ENCODE measurements at places on chromosomes 1 and 21. TPM values are rescaled to one million over a fixed set of nuclear protein-coding genes. Genes with fewer than 3 reads are reported as not detected.

GRCh38 chr1:40966417-40966816, 13.1 kb upstream of the CTPS1 start:
- peak overlapping the region; percentile 91 for H3K27ac ChIP-seq
- H3K36me3 ChIP-seq, result no peaks in the 10 kb centered on the region
- peaks cover 33% of the 10 kb centered on the region for H3K4me1 ChIP-seq
- H3K4me3 ChIP-seq, result no peak overlapping the region

GRCh38 chr1:176187001-176187400, 20.1 kb downstream of the COP1 start:
- no peak overlapping the region for H3K4me3 ChIP-seq
- peaks cover 6% of the 10 kb centered on the region for H3K36me3 ChIP-seq
- no peaks in the 10 kb centered on the region for H3K4me1 ChIP-seq
- no peak overlapping the region for H3K27ac ChIP-seq

DNA sequence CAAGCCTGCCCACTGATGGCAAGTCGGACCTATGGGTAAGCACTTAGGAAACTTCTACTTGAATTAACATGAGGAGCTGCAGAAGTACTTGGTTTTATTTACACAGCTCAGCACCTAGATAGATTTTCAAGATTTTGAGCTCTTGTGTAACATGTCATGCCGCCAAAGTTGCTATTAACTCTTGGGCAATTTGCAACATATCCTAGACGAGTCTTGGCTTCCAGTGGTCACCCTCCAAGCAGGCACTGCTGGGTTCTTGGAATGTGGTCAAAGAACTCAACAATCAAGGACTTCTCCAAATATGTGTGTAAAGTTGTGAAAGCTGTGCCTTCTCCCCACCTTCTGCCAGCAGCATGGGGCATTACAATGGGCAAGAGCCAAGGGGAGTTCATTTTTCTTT, 17.8 kb upstream of the GUCA2B start:
- H3K4me1 ChIP-seq, result no peaks in the 10 kb centered on the region
- no peaks in the 10 kb centered on the region for H3K36me3 ChIP-seq
- H3K4me3 ChIP-seq, result no peak overlapping the region
- H3K27ac ChIP-seq, result no peak overlapping the region
- H3K27me3 ChIP-seq, result peaks cover under 1% of the 10 kb centered on the region
- no peak for DNase-seq

DNA sequence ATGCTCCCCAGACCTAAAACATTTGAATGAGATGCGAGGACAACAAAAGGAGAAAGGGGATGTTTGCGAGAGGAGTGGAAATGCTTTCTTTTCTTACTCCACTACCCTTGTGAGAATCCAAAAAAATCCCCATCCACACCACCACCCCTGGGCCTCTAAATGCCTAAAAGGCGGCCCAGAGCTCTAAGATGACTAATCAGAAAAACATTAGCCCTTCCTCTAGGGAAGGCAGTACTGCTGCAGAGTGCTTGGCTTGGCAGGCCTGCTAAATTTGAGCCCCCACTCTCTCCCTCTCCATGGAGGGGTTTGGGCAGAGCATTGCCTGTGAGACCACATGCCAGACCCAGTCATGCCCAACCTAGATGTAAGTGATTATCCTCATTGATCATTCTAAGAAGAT, 347.9 kb downstream of the USH2A start:
- no peak for DNase-seq
- H3K27ac ChIP-seq, result no peak overlapping the region
- no peak overlapping the region for H3K4me3 ChIP-seq
- no peaks in the 10 kb centered on the region for H3K27me3 ChIP-seq
- no peaks in the 10 kb centered on the region for H3K36me3 ChIP-seq

DNA sequence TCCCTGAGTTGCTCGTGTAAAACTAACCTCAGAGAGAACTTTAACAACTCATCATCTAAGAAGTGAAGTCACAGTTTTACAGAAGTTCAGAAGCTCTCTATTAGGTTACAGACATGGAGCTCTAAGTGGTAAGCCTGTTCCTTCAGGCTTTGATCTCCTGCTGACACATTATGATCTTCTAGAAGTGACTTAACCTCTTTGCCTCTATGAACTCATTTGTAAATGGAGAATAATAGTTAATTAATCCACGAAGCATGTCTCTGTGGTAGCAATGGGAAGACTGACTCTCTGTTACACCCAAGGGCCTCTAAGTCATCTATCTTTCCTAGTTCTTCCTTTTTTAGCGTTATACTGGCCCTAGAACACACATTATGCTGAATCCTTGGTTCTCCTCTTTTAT, 157.9 kb upstream of the NRIP1 start:
- no peak overlapping the region for H3K4me3 ChIP-seq
- H3K27me3 ChIP-seq, result no peaks in the 10 kb centered on the region

GRCh38 chr1:61284248-61284854, 202.0 kb downstream of the NFIA start:
- H3K27ac ChIP-seq, result no peak overlapping the region
- no peak for DNase-seq
- H3K4me3 ChIP-seq, result no peak overlapping the region
- no peaks in the 10 kb centered on the region for H3K36me3 ChIP-seq
- H3K4me1 ChIP-seq, result no peaks in the 10 kb centered on the region
- no peaks in the 10 kb centered on the region for H3K27me3 ChIP-seq

DNA sequence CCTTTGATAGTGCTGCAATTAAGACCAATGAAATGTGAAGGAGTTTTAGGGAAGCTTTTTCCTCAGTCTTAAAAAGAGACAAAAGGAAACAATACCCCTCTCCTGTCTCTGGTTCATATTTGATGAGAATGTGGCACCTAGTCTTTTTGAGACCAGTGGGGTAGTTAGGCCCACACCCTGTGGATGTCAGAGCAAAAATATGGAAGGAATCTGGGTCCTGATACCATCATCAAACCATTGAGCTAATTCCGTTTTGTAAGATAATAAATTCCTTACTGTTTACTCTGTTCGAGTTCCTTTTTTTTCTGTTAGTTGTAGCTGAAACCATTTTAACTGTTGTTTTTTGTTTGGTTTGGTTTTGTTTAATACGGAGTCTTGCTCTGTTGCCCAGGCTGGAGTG, 33.3 kb downstream of the PTPRC start:
- peak; percentile 42 for DNase-seq
- H3K27ac ChIP-seq, result peak overlapping the region; percentile 82
- H3K4me1 ChIP-seq, result peaks cover 44% of the 10 kb centered on the region
- H3K36me3 ChIP-seq, result no peaks in the 10 kb centered on the region
- no peaks in the 10 kb centered on the region for H3K27me3 ChIP-seq

DNA sequence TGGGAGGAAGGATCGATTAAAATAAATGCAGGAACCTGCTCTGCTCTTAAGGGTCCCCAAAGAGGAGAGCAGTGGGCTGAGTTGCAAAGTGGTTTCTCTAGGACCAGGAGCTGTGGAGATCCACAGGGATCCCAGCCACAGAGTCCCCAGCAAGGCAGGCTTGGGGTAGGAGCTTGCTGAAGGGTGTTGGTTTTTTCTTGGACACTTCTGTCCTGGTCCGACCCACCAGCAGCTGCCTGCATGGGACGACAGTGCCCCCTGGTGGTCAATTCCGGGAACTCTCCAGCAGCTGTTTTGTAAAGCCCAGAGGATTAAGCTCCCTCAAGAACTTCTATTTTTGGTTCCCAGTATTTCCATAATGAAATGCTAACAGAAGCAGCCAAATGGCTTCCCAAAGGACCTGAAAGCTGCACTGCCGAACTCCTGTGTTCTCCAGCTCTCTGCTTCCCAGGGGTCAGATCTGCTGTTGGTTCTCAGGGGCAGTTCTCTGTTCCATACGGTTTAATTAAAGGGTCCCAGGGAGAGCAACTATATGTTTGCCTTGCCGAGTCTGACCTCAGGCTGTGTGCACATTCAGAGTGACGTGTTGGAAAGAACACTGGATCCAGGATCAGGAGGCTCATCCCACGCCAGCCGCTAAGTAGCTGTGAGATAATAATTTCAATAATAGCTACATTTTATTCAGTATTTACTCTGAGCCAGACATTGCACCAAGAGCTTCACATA, 23.2 kb downstream of the NENF start:
- no peak overlapping the region for H3K27ac ChIP-seq
- no peaks in the 10 kb centered on the region for H3K4me1 ChIP-seq
- no peak overlapping the region for H3K4me3 ChIP-seq

GRCh38 chr1:93360111-93360510, 14.4 kb downstream of the DR1 start:
- no peaks in the 10 kb centered on the region for H3K27me3 ChIP-seq
- H3K4me3 ChIP-seq, result no peak overlapping the region
- no peaks in the 10 kb centered on the region for H3K4me1 ChIP-seq
- no peak overlapping the region for H3K27ac ChIP-seq
- H3K36me3 ChIP-seq, result peaks cover 85% of the 10 kb centered on the region

GRCh38 chr1:204480515-204480914, 14.1 kb downstream of the PIK3C2B start:
- H3K4me1 ChIP-seq, result peaks cover 11% of the 10 kb centered on the region
- no peak overlapping the region for H3K27ac ChIP-seq
- DNase-seq, result no peak
- H3K36me3 ChIP-seq, result no peaks in the 10 kb centered on the region

DNA sequence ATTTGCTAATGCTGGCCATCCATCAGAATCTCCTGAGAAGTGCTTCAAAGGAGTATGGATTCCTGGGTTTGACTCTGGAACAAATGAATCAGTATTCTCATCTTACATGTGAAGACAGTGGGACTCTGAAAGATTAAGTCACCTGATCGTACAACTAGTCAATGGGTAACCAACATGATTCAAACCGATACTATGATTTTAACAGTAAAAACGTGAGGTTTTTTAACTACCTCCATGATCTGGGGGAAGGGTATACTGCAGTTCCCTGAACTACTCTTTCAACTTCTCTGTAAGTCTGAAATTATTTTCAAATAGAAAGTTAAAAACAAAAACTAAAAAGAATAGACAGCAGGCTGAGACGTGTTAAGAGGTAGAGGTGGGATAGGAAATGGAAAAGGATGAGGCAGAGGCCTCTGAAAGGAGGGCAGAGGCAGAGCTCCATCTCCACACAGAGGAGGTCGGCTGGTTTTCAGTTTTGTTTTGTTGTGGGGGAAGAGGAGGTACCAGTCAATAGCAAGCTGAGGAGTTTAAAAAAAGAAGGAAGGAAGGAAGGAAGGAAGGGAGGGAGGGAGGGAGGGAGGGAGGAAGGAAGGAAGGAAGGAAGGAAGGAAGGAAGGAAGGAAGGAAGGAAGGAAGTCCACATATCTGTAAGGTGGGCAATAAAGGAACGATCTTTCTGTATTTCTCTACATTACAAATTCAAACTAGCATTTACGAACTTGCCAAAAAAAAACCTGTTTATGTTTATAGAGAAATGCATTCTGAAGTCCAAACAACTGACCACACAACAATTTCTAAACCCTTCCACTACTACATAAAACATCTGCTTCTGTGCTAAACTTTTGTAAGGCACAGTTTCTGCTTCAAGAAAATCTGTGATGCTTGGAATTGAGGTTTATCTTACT, 213.1 kb downstream of the RERE start:
- H3K27me3 ChIP-seq, result no peaks in the 10 kb centered on the region
- DNase-seq, result no peak
- H3K4me1 ChIP-seq, result 0 out of 2 replicates have a peak, but pooled peaks cover 5% of the 10 kb centered on the region

DNA sequence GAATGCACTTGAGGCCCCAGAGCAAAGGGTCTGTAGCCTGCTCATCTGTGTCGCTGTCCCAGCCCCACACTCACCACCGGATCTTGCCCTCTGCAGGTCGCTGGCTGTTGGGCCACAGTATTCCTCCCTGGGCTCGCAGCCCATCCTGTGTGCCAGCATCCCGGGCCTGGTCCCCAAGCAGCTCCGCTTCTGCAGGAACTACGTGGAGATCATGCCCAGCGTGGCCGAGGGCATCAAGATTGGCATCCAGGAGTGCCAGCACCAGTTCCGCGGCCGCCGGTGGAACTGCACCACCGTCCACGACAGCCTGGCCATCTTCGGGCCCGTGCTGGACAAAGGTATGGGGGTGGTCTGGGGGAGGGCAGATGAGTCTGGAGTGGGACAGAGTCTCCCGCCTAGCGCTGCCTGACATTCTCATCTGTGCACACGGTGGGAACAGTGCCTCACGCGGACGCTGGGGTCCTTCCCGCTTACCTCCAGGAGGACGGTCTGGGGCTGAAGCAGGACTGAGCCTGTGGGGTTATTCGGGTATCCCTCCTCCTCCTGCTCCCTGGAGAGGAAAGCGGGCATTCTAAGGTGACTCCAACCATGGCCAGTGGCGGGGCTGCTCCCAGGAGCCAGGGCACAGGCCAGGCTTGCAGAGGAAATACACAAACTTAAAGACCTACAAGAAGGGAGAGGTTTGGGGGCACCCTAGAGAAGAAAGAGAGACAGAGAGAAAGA, 15.9 kb downstream of the WNT3A start:
- no peak for DNase-seq
- H3K4me1 ChIP-seq, result no peaks in the 10 kb centered on the region
- H3K36me3 ChIP-seq, result no peaks in the 10 kb centered on the region
- peaks cover 18% of the 10 kb centered on the region for H3K27me3 ChIP-seq

GRCh38 chr1:51203874-51204245, 32.2 kb upstream of the RNF11 start:
- H3K27ac ChIP-seq, result no peak overlapping the region
- no peaks in the 10 kb centered on the region for H3K4me1 ChIP-seq
- H3K36me3 ChIP-seq, result no peaks in the 10 kb centered on the region
- H3K27me3 ChIP-seq, result no peaks in the 10 kb centered on the region
- H3K4me3 ChIP-seq, result no peak overlapping the region

GRCh38 chr1:68141071-68142021, 90.9 kb upstream of the DIRAS3 start:
- H3K4me3 ChIP-seq, result no peak overlapping the region
- peak; percentile 33 for DNase-seq
- H3K36me3 ChIP-seq, result peaks cover 23% of the 10 kb centered on the region
- H3K4me1 ChIP-seq, result peaks cover 37% of the 10 kb centered on the region
- peak overlapping the region; percentile 54 for H3K27ac ChIP-seq

GRCh38 chr1:160756849-160757201, 17.8 kb downstream of the SLAMF7 start:
- H3K27ac ChIP-seq, result no peak overlapping the region
- H3K27me3 ChIP-seq, result peaks cover 7% of the 10 kb centered on the region
- no peak overlapping the region for H3K4me3 ChIP-seq

DNA sequence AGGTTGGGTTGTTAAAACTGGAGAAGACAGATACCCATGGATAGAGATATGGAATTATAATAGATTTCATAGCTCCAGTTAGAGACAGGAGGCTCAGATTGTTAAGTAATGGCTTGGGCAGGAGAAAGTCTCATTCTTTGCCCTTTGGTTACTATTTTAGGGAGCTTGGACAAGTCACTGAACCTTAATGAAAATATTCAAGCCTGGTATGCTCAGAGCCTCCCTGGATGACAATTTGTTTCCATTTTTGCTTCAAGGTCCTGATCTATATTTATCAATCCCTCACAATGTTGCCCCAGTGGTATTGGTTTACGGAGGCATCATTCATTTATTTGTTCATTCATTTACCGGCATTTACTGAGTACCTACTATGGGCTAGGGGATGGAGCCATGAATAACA, 37.5 kb downstream of the RCSD1 start:
- no peak for DNase-seq
- H3K27ac ChIP-seq, result no peak overlapping the region
- no peak overlapping the region for H3K4me3 ChIP-seq

TSSK3 gene
- total RNA-seq, result not detected

AK5 gene
- total RNA-seq, result 1.4 TPM

LCE6A gene
- total RNA-seq, result not detected

RAB42 gene
- 6.1 TPM for total RNA-seq

UBE2U gene
- total RNA-seq, result not detected

WDR64 gene
- 0.24 TPM for total RNA-seq

CTPS1 gene
- 62.2 TPM for total RNA-seq

CMPK1 gene
- total RNA-seq, result 117 TPM

APOBEC4 gene
- total RNA-seq, result not detected

OR10Z1 gene
- not detected for total RNA-seq

LCE2C gene
- not detected for total RNA-seq

Measured in SJSA1 (cell line).